MCF 10A (cell line): ENCODE measurements at places on chromosomes 3 and 15. TPM values are rescaled to one million over a fixed set of nuclear protein-coding genes. Genes with fewer than 3 reads are reported as not detected.
A peak's percentile ranks its signal among the peaks of the same experiment; 100 is the strongest.

DNA sequence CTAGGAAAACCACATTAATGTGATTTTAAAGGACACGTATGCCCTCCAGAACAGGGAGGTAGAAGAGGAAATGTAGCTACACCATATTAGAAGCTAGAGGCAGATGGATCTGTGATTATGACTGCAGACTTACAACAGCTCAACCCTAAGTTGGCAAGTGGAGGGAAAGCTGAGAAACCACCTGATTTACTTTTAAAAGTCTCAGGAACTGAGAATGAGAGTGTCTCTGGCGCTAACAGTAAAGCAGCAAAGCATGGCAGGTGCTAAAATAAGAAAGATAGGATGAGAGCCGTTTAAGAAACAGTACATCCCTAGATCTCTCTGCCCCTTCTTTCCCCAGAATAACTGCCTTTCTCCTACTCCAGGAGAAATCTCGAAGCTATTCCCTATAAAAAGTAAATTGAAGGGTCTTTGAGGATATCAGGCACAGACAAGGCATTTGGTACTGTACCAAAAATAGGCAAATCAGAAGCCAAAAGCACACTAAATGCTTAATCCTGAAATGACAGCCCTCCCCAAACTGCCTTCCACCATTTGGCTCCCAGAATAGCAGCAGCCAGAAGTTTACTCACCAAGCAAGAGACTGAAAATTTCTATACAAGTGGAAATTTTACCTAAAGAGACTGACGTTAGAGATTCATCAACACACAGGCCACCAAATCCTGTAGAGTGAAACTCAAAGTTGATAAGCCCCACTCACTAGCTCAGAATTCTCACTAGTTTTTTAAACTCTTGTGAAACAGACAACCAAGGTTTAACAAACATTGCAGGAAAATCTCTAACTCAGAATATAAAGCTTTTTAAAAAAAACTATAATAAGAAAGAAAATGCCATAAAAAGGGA is 34.3 kb upstream of the PARP14 start:
- no peak for DNase-seq

DNA sequence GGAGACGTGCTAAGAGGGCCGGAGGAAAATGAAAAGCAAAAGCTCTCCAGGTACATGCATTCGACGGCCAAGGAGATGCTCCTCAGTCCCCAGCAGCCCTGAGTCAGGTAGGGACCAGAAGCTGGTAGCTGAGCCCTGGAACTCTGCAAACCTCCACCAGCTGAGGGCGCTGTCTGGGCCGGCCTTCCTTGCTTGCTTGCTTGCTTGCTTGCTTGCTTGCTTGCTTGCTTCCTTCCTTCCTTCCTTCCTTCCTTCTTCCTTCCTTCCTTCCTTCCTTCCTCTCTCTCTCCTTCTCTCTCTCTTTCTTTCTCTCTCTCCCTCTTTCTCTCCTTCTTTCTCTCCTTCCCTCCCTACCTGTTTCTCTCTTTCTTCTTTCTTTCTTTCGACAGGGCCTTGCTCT is 94.6 kb upstream of the RASGRF1 start:
- DNase-seq, result no peak

DNA sequence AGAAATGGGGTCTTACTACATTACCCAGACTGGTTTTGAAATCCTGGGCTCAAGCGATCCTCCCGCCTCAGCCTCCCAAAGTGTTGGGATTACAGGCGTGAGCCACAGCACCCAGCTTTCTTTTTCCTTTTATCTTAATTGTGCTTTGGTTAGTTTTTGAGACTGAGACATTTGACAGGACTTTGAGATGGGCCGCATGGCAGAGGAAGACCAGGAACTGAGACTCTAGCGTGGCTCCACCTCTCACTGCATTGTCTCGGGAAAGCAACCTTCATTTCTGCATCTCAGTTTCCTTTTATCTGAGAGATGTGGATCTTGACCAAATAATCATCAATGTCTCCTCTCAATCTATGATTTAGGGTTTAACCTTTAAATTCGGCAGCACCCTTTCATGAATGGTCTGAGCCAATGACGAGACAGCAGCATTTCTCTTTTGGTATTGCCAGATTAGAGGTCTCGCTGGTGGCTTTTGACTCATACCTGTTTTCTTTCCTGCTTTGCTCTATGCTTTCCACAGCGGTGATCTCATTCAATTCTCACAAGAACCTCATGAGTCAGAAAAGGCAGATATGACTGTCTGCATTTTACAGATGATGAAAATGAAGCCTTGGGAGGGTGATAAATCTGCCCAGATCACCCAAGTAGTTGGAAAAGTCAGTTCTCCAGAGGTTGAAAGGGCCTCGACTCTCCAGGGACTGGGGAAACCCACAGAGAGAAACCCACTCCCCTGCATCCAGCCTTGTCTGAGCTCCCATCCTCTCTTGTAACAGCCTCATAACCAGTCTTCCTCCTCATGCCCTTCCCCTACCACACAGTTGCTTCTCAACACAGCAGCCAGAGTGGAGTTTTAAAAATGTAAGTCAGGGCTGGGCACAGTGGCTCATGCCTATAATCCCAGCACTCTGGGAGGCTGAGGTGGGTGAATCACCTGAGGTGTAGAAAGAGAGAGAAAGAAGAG is 84.8 kb upstream of the FOXB1 start:
- DNase-seq, result peak; percentile 78

GRCh38 chr3:26505399-26505798 is 117.2 kb upstream of the LRRC3B start:
- DNase-seq, result no peak

The RSRC1 gene
- total RNA-seq, result 32.3 and 35.8 TPM in 2 replicates

The GOLGA8Q gene
- 2.0 TPM in 1 of 2 replicates, not detected in the other for total RNA-seq

The NCEH1 gene
- 27.8 and 28.8 TPM in 2 replicates for total RNA-seq

The ZCWPW2 gene
- 0.77 and 1.0 TPM in 2 replicates for total RNA-seq

The GOLGA6D gene
- not detected in 2 replicates for total RNA-seq

The TP63 gene
- total RNA-seq, result 26.5 and 41.9 TPM in 2 replicates
